Heart right ventricle (tissue), 16 donors: ENCODE measurements at places on chromosomes 4 and X. TPM values are rescaled to one million over a fixed set of nuclear protein-coding genes. Genes with fewer than 3 reads are reported as not detected.

Gene KIAA1210
- 0.17 TPM for total RNA-seq

Gene SPATA18
- 1.6 TPM for total RNA-seq

Gene FOXR2
- total RNA-seq = not detected

Gene ZNF275
- 8.4 TPM for total RNA-seq

Gene SRPX2
- 5.6 TPM for total RNA-seq

Gene AFF1
- 79.7 TPM for total RNA-seq

Gene MTTP
- 1.5 TPM for total RNA-seq

Gene ZNF674
- total RNA-seq = 4.3 TPM

Gene HMX1
- total RNA-seq = not detected

Gene CXCR3
- not detected for total RNA-seq

Gene PNMA5
- not detected for total RNA-seq

Gene RAI2
- 21.4 TPM for total RNA-seq

DNA sequence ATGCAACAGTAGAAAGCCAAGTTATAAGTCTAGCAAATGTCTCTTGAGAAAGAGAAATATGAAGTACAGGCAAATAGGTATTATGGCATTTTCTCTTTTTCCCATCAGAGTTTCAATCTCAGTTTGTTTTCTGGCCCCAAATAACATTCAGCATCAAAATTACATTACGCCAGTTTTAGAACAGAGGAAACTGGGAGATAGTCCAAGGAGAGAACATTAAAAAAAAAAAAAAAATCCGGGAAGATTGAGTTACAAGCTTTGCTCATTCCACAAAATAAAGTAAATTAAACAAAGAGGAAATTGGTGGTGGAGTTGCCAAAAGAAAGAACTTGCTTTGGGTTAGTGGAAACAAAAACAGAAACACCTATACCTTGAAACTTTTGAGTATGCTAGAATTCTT lies 50.4 kb upstream of the IL13RA2 start:
- DNase-seq = no peak

DNA sequence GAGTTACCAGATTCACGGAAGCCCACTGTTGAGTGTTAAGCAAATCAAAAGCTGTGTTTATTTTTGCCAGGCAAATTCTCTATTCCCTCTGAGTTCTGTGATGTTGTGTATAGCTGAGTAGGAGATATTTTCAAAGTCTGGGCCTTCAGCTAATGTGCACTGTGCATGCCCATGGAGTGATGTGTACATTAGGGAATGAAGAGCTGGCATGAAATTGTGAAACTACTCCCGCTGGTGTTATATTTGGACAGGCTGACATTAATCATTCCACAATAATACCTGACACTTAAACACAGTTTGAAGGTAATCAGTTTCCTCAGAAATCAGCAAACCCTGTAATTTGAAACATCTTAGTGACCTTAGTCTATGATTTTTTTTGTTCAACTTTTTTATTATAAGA lies 88.1 kb upstream of the MBNL3 start:
- no peak for DNase-seq

GRCh38 chrX:154516656-154517100 lies 646 bp upstream of the FAM3A start:
- no peak for DNase-seq

DNA sequence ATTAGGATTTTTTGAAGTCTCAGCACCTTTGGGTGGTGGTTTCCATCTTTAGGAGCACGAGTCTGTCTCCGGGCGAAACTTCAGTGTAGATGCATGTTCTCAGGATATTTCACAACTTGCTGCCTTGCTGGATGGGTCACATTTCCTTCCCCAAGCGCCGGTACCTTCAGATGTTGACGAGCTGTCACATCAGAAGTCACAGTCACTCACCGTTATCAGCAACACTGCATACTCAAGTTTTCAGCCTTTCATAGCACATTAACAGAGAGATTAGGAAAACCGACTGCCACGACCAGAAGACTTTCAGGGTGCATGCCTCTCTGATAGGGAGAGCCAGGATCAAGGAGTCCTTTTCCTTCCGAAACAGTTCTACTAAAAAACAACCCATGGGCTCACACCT lies 77.8 kb downstream of the SHROOM2 start:
- DNase-seq = no peak

GRCh38 chr4:75698162-75698962 lies 25.2 kb upstream of the G3BP2 start:
- no peak for DNase-seq

DNA sequence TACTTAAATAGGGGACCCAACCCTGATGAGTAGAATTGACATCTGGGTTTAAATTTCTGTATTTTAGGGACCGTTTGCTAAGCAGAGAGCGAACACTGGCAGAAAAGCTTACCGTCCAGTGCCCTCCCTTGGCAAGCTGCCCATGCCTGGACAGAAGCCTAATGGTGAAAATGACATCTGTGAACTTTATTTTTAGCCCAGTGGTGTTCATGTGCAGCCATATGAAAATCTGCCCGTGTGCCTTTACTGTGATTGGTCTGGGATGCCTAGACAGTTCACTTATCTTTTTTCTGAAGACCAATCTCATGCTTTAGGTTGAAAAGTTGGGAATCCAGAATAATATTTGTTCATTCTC lies 1.1 kb downstream of the STBD1 start:
- DNase-seq = peak; percentile 54

- DNase-seq = no peak
Observed at GRCh38 chrX:152917656-152918579, 20.1 kb downstream of the ZNF185 start.

DNA sequence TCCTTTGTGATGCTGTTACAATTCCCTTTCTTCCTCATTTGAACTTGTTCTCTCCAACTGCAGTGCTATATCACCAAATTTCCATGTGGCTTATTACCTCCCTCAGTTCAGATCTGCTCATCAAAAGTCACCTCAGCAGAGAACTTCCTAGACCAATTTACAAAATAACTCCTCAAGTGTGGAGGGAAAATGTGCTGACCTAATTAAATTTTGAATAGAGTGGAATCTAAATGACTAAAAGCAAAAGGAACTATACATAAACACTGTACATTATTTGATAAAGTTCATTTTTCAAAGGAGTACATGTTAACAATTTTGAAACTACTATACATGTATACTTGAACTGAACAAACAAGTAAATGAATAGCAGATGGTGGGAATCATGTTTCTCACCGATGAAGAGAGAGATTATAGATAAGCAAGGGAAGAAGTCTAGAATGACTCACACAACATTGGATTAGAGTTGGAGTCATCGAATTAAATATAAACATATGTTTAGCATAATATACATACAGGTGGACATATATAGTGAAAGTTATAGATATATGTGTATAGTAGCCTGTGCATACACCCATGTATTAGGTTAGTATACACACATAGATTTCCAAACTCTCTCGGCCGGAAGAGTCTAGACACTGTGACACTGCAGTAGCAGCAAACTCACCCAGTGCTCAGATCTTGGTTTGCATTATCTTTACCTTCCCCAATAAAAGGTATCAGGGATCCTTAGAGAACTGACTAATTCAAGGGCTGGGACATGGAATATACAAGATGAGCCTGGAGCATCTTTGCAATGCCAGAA lies 318.7 kb downstream of the PCDH18 start:
- DNase-seq = no peak

GRCh38 chr4:910366-911091 lies 21.6 kb downstream of the GAK start:
- no peak for DNase-seq

- DNase-seq = no peak
Observed at GRCh38 chr4:155769090-155769489, 10.3 kb downstream of the GUCY1B1 start.

DNA sequence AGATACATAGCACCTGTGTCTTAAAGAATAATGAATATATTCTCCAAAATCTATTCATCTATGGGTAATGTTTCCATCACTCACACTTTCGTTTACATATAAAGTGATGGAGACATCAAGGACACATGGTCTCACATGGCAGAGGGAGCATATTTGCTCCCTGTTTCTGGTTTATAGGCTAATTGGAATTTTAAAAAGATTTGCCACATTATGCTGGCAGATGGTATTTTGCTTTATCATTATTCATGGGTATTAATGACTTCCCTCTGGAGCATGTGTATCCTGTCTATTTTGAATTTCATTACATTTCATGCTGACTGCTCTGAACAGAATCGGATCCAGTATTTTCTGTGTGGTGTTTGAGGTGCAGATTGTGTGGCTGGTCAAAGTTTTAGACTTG lies 79.0 kb downstream of the PDGFRA start:
- DNase-seq = no peak

DNA sequence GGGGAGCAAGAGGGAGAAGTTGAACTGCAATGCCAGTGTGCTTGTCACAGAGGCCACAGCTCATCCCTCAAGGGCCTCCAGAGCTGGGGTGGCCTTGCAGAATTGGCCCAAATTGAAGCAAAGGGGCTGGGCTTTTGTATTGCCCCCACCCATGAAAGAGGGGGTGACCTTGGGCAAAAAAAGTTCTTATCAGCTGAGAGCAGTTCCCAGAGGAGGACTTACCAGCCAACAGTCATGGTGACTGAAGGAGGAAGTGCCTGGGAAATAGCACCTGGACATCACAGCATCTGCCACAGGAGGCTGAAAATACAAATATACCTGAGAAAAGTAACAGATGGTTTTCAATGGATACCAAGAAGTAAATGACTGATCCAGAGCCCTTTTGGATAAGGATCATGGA lies 262.4 kb downstream of the MID1IP1 start:
- no peak for DNase-seq

GRCh38 chrX:78476701-78477100 lies 149.3 kb upstream of the CYSLTR1 start:
- DNase-seq = no peak

- DNase-seq = peak; percentile 50
Observed at GRCh38 chrX:109485470-109486340, 3.8 kb upstream of the GUCY2F start.

- no peak for DNase-seq
Observed at GRCh38 chr4:83852085-83852451, 316.2 kb downstream of the GPAT3 start.

- no peak for DNase-seq
Observed at GRCh38 chr4:11218692-11219091, 210.0 kb downstream of the HS3ST1 start.

DNA sequence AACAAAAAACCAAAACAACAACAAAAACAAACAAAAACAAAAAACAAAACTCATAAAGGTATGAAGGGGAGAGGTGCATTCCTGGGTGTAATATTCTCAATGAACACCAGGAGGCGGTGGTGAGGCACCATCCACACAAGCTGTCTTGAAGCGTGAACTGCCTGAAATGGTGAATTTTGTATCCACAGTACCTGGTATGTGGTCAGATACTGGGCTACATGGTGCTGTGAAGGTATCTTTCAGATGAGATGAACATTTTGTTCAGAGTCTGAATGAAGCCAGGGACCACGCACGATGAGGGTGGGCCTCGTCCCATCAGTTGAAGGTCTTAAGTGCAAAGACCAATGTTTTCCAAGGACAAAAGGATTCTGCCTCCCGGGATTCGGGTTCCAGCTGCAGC lies 58.5 kb downstream of the ASMT start:
- no peak for DNase-seq

DNA sequence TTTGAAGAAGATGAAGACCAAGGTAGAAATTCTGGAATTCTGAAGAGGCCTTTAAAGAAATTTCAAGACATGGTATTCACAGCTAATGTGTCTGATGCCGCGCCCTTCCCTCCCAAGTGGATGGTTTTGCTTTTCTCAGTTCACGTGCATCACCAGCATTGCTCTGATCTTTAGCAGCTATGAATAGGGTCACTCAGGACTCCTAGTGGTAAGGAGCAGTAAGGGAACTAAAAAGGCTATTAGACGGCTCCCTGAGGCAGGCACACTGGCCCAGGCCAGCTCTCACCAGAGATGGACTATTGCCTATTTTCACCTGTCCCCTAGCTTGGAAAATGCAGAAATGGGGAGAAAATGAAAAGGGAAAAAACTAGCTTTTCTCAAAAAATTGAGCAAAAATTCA lies 447.5 kb upstream of the RASGEF1B start:
- no peak for DNase-seq

DNA sequence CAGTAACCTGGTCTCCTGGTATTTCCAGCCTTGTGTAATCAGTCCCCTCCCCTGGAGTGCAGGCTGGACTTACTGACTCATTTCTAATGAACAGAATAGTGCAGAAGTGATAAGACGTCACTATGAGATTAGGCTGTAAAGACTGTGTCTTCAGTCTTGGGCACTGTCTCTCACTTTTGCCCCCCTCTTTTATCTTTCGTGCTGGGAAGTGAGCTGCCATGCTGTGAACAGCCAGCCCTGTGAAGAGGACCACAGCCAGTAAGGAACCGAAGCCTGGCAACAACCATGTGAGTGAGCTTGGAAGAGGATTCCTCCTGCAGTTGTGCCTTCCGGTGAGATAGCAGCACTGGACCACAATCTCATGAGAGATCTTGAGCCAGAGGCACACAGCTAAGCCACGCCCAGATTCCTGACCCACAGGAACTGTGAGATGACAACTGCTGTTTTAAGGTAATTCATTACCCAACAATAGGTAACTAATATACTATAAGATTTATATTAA lies 67.5 kb upstream of the GPR34 start:
- DNase-seq = no peak

GRCh38 chrX:102959471-102959870 lies 22.4 kb downstream of the RAB40AL start:
- no peak for DNase-seq

- no peak for DNase-seq
Observed at GRCh38 chr4:150598909-150599308, 17.0 kb downstream of the MAB21L2 start.

DNA sequence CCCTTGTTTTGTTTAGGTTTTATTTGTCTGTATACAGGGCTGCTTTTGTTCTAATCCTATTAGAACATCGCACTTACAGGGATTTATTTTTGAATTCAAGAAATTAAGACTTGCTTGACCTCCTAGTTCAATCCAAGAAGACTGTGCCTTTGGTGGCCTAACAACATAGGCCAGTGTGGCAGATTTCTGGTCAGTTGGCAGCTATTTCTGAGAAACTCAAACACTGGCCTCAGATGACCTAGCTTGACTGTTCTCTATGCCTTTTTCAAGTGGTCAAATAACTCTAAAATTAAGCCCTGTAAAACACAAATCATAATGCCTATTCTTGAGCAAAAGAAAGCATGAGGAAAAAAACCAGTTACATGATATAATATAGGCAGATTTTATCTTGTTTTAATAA lies 89.3 kb upstream of the GPR34 start:
- no peak for DNase-seq

- peak; percentile 41 for DNase-seq
Observed at GRCh38 chr4:16516796-16517439, 290.6 kb upstream of the TAPT1 start.
